Pancreas (tissue), 10 donors: ENCODE measurements at places on chromosomes 5 and 9. TPM values are rescaled to one million over a fixed set of nuclear protein-coding genes. Genes with fewer than 3 reads are reported as not detected.

DNA sequence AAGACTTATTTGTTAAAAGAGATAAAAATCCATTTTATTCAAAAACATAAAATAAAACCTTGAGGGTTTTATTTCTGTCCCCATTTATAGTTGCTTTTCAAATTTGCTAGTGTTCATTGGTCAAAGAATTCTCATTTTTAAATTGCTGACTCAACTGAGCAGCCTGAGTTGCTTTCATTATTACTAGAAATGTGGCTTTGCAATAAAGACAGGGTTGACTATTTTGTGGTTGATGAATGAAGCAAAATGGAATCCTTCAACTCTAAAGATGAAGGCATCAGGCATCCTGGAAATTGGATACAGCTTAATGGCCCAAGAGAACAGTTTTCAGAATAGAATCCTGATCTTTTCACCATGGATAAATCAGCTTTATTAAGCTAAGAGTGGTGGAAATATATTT, 23.9 kb upstream of the PPP3R2 start:
- no peaks in the 10 kb centered on the region for H3K4me1 ChIP-seq
- no peaks in the 10 kb centered on the region for H3K27me3 ChIP-seq
- H3K36me3 ChIP-seq = no peaks in the 10 kb centered on the region
- H3K4me3 ChIP-seq = no peak overlapping the region
- DNase-seq = no peak

DNA sequence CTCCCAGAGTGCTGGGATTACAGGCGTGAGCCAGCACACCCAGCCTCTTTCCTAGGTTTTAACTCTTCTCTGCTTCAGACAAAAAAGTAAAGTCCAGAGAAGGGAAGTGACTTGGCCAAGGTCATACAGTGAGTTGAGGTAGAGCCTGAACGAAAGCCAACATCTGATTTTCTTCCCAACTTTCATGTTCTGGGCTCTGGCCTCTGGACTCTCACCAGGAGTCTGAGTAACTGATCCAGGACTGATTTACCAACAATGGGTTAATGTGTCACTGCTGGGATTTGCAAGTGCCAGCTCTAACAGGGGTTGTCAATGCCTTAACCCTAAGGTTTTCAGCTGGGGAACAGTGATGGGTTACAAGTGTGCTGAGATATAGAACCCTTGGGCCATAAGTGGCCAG, 32.2 kb upstream of the LARP1 start:
- H3K4me3 ChIP-seq = no peak overlapping the region
- DNase-seq = no peak

- no peaks in the 10 kb centered on the region for H3K4me1 ChIP-seq
- no peaks in the 10 kb centered on the region for H3K27me3 ChIP-seq
- no peaks in the 10 kb centered on the region for H3K36me3 ChIP-seq
- H3K4me3 ChIP-seq = no peak overlapping the region
- no peak overlapping the region for H3K27ac ChIP-seq
Measured at GRCh38 chr5:40551496-40552491, 127.9 kb upstream of the PTGER4 start.

GRCh38 chr9:92713528-92713927, 43.6 kb upstream of the IPPK start:
- H3K4me1 ChIP-seq = no peaks in the 10 kb centered on the region
- H3K36me3 ChIP-seq = peaks cover 34% of the 10 kb centered on the region
- DNase-seq = peak; percentile 42
- no peaks in the 10 kb centered on the region for H3K27me3 ChIP-seq

DNA sequence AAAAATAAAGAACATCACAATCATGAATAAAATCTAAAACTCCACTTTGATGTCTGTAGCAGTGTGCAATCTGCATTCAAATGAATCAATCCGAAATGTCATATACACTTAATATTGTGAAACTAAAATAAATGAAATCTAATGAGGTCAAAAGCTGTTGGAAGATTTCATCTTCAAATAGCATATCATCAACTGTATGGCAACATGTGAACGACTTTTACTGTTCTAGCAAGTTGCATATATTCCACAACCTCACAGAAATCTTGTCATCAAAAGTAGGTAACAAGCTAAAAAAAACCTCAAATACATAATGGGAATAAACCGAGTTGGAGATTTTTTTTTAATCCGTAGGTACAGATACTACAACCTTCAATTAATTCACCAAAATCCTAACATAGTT, 1.2 kb downstream of the PTBP3 start:
- H3K27ac ChIP-seq = peak overlapping the region; percentile 99
- H3K27me3 ChIP-seq = no peaks in the 10 kb centered on the region

C7 gene
- 215 TPM for total RNA-seq
